Activated naive CD8-positive, alpha-beta T cell treated with anti-CD3 and anti-CD28 coated beads for 36 hours (primary cell): ENCODE measurements at places on chromosomes 11 and 22.
A peak's percentile ranks its signal among the peaks of the same experiment; 100 is the strongest.

DNA sequence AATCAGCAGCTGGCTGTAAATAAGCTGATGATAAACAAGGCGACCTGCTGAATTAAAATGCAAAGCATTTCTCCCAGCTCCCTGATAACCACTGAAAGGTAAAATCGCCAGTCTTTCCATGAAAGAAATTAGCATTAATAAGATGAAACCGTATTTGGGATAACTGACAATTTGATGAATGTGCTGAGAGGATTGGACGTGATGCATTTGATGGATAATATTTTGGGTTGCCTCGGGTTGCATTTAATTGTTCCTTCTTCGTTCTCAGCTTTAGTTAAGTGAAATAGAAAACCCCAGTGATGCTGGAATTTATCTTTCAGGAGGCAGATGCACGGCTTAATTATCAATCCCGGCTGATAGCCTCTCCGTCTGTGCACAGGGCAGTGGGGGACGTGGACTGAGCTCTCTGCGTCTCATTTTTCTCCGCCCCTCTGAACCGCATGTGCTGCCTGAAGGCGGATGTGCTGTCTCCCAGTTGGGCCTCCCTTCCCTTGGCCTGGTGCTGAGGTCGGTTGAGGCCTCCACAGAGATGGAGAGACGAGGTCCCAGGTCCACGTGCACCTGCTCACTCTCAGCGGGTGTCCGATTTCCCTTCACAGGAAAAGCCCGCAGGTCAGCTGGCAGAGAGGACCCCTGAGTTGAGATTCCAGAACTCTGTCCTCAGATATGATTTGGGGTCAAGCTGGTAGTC is 846.2 kb downstream of the BRD1 start:
- DNase-seq = no peak

DNA sequence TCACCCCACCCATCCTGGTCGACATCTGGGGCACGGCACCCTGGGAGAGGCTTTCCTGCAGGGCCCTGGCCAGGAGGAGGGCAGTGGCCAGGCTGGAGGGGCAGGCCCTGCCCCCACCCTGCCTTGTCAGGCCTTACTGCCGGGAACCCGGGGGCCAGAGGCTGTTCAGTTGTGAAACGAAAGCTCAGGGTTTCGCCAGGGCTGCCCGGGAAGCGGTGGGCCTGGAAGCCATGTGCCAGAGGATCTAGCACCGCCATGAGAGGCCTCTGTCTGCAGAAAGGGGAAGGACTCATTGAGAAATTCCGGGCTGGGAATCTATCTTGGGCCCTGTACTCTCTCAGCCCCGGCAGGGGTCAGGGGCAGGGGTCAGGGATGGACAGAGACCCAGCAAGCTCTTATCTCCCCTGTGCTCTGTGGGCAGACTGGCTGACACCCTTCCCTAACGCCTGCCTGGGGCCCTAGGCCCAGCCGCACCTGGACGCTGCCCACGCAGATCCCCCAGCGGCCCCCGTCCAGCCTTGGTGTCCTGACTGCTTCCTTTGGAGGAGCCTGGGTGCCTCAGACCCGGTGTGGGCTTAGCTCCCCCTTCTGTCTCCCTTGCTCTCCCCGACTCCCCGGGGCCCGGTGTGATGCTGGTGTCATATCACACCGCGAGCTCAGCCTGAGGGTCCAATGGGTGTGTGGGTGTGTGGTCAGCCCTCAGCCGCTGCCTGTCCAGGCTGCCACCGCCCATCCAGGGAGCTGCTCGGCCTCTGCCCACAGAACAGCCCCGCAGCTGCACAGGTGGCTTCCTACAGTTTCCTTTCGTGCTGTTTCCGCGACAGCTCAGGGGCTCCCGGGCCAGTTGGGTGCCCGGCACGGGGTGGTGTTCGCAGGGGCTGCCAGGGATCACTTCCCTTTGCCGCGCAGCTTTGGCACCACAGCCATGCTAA is 6.5 kb downstream of the PIM3 start:
- no peak for DNase-seq

GRCh38 chr22:36009085-36009484 is 19.5 kb downstream of the RBFOX2 start:
- DNase-seq = no peak

- no peak for DNase-seq
These were observed 24.9 kb downstream of the OSBPL5 start for GRCh38 chr11:3140291-3140603.

GRCh38 chr22:28443526-28443876 is 236.1 kb downstream of the TTC28 start:
- peak; percentile 6 for DNase-seq

DNA sequence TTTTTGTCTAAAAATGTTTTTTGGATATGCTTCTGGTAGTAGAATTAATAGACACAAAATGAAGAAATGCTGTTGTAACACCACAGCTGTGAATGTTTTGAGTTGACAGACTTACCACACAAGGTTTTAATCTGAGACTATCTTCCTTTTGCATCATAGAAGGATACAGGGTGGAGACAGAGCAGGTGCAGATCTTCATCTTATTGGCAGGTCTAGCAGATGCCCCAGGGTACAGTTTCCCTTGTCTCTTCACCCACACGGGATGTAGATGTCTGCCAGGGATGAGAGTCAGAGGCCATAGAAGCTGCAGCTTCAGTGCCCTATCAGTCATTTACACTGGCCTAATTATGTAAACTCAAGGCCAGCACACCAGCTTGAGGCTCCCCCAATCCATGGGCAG is 985 bp downstream of the OOSP3 start:
- no peak for DNase-seq

DNA sequence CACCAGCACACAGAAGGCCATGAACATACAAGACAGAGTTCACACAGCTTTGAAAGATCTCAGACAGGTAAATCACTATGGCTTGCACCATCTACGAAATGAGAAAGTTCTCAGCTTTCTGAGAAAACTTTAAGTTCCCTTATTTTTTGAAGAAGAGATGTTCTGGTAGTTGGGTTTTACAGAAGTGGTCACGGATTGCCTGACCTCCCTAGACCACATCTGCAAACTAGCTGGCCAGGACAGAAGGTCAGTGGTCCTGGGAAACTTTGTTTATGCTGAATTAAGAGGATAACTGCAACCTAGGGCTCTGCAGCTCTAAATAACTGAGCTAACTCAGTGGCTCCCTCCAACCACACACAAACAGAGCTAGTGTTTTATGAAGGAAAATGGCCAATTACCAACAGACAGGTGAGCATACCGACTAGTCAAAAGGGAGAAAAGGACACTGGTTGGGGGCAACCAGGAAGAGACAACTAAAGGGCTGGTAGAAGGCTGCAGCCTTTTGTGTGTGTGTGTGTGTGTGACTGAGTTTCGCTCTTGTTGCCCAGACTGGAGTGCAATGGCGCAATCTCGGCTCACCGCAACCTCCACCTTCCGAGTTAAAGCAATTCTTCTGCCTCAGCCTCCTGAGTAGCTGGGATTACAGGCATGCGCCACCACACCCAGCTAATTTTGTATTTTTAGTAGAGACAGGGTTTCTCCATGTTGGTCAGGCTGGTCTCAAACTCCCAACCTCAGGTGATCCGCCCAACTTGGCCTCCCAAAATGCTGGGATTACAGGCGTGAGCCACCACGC is 8.5 kb upstream of the SCN2B start:
- DNase-seq = no peak
